ENCODE measurements at places on chromosomes 3 and 15. TPM values are rescaled to one million over a fixed set of nuclear protein-coding genes. Genes with fewer than 3 reads are reported as not detected.

TRPM1 gene
- total RNA-seq = not detected

CACNA2D3 gene
- 1.4 TPM for total RNA-seq

CCNDBP1 gene
- total RNA-seq = 53.2 TPM

ARHGAP31 gene
- 70.3 TPM for total RNA-seq

LRRC3B gene
- not detected for total RNA-seq

PATL2 gene
- 1.7 TPM for total RNA-seq

FHIT gene
- 12.8 TPM for total RNA-seq

OIP5 gene
- total RNA-seq = 3.4 TPM

TBL1XR1 gene
- 163 TPM for total RNA-seq

ITIH3 gene
- 3.6 TPM for total RNA-seq

Data from left lung (tissue), 14 donors.